ENCODE measurements at places on chromosomes 7 and 10. TPM values are rescaled to one million over a fixed set of nuclear protein-coding genes. Genes with fewer than 3 reads are reported as not detected.

- no peak for DNase-seq
- H3K27ac ChIP-seq, result no peak overlapping the region
- no peaks in the 10 kb centered on the region for H3K4me1 ChIP-seq
Observed at GRCh38 chr10:104197364-104197763, 34.8 kb downstream of the CFAP43 start.

- no peak overlapping the region for H3K27ac ChIP-seq
- H3K4me1 ChIP-seq, result peaks cover 22% of the 10 kb centered on the region
- no peaks in the 10 kb centered on the region for H3K36me3 ChIP-seq
- H3K4me3 ChIP-seq, result no peak overlapping the region
- peaks cover 31% of the 10 kb centered on the region for H3K27me3 ChIP-seq
- DNase-seq, result no peak
Observed at GRCh38 chr7:70591643-70592042, 540.3 kb upstream of the GALNT17 start.

DNA sequence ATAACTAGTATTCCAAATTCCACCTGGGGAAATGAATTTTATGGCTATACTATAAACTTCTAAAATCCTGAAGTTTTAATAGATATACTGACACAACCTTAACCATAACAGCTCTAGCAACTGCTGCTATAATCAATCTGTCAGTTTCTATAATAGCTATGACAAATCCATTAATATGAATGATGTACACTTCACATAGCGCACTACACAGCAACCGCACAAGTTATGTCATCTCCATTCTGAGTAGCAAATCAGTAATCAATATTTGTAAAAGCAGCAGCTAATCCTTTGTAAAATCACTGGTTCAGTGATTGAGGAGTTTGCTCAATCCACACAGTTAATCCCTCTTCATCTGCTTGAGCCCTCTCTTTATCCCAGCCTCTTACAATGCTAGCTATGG is 105.3 kb downstream of the SKAP2 start:
- H3K4me1 ChIP-seq, result peaks cover 10% of the 10 kb centered on the region
- H3K27me3 ChIP-seq, result no peaks in the 10 kb centered on the region

- no peaks in the 10 kb centered on the region for H3K27me3 ChIP-seq
- DNase-seq, result no peak
- H3K36me3 ChIP-seq, result peaks cover 24% of the 10 kb centered on the region
Observed at GRCh38 chr7:38232502-38233366, 40.7 kb downstream of the TARP start.

- H3K27me3 ChIP-seq, result no peaks in the 10 kb centered on the region
- no peak overlapping the region for H3K27ac ChIP-seq
- H3K36me3 ChIP-seq, result no peaks in the 10 kb centered on the region
- peaks cover 14% of the 10 kb centered on the region for H3K4me1 ChIP-seq
- no peak for DNase-seq
Observed at GRCh38 chr10:12322583-12323131, 26.7 kb upstream of the CAMK1D start.

DNA sequence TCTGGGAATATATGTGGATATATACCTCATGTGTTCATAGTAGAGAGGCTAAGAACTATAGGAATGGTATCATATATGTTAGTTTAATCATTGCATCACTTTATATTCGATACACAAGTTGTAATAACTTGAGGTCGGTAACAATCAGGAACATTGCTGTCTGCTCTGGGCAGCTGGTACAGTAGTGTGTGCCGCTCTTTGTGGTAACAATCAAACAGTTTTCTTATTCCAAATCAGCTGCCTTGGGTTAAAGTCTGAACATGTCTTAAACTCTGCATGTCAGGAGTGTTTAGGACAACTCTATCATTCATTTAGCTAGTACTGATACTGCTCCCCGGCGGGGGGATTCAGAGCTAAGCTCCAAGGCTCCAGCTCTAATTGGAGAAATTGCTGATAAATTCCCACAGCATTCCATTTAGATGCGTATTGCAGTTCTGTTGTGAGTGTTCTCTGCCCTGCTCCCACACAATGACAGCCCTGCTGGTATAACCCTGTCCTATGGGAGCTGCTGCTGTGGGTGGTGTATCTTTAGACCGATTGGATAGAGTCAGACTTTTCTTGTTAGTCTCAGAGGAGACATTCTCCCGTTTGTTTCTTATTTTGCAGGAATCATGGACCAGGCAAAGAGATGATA is 707.5 kb upstream of the FZD8 start:
- peak; percentile 28 for DNase-seq
- peak overlapping the region; percentile 15 for H3K4me3 ChIP-seq
- peaks cover 28% of the 10 kb centered on the region for H3K4me1 ChIP-seq
- no peaks in the 10 kb centered on the region for H3K36me3 ChIP-seq
- H3K27me3 ChIP-seq, result no peaks in the 10 kb centered on the region

GRCh38 chr10:105017691-105018090 is 376.6 kb downstream of the SORCS3 start:
- no peak overlapping the region for H3K27ac ChIP-seq
- H3K27me3 ChIP-seq, result no peaks in the 10 kb centered on the region
- H3K36me3 ChIP-seq, result no peaks in the 10 kb centered on the region
- H3K4me1 ChIP-seq, result no peaks in the 10 kb centered on the region
- no peak for DNase-seq

GRCh38 chr10:80324891-80325364 is 31.6 kb downstream of the DYDC1 start:
- no peak for DNase-seq
- H3K27me3 ChIP-seq, result peaks cover 8% of the 10 kb centered on the region
- H3K4me3 ChIP-seq, result no peak overlapping the region
- H3K27ac ChIP-seq, result no peak overlapping the region

DNA sequence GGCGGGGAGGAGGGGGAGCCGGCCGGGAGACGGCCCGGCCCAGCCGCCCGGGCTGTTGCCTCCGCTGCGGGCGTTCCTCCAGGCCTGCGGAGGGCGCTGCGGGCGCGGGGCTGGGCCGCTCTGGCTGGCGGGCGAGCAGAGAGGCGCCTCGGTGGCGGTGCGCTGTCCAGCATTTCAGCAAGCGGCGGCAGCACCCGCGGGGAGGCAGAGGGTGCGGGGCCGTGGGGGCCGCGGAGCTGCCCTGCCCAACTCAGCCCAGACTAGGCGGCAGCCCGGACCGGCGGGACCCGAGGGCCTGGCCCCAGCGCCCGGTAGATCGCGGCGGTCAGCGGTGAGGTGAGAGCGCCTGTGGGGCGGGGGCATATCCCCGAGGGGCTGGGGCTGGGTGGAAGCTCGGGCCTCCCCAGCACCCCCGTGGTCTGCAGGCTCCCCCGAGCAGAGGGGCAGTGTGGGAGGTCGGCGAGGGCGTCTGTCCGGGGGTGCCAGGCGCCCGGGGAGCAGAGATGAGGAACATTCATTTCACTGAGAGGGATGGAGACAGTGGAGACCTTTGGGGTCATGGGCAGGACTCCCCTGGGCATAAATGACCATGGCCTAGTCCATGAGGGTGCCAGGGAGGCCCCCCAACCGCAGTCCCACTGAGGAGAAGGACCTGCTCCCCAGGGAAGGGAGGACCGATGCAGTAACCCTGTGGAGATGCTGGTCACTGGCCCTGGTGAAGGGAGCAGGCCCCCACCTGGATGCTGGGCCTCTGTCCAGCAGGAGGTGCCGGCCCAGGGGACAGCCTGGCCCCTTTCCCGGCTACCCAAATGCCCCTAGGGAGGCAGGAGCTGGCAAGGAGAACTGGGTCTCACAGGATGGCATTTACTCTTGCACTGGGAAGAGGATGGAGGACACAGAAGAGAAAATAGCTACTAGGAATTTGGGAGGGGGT is at the start of gene SRRM3:
TSS of gene SRRM3 (plus strand) at position 165 of the 934 bp plus-strand sequence. CDS start 33,171 bp downstream, outside the sequence.
- H3K36me3 ChIP-seq, result no peaks in the 10 kb centered on the region
- H3K4me3 ChIP-seq, result peak within 1 kb of the TSS; percentile 42
- H3K27ac ChIP-seq, result no peak within 1 kb of the TSS
- H3K27me3 ChIP-seq, result peaks cover 25% of the 10 kb centered on the region
- peaks cover 2% of the 10 kb centered on the region for H3K4me1 ChIP-seq
- peak; percentile 89 for DNase-seq

GRCh38 chr7:77200542-77200941 is 923 bp upstream of the FGL2 start:
- H3K4me1 ChIP-seq, result peaks cover 10% of the 10 kb centered on the region
- DNase-seq, result no peak
- no peak overlapping the region for H3K4me3 ChIP-seq
- no peaks in the 10 kb centered on the region for H3K36me3 ChIP-seq
- no peak overlapping the region for H3K27ac ChIP-seq
- H3K27me3 ChIP-seq, result peaks cover 21% of the 10 kb centered on the region

- peak overlapping the region; percentile 25 for H3K27ac ChIP-seq
- H3K4me3 ChIP-seq, result no peak overlapping the region
- no peaks in the 10 kb centered on the region for H3K36me3 ChIP-seq
- H3K4me1 ChIP-seq, result peaks cover 16% of the 10 kb centered on the region
Observed at GRCh38 chr10:125232841-125233240, 72.5 kb upstream of the CTBP2 start.

DNA sequence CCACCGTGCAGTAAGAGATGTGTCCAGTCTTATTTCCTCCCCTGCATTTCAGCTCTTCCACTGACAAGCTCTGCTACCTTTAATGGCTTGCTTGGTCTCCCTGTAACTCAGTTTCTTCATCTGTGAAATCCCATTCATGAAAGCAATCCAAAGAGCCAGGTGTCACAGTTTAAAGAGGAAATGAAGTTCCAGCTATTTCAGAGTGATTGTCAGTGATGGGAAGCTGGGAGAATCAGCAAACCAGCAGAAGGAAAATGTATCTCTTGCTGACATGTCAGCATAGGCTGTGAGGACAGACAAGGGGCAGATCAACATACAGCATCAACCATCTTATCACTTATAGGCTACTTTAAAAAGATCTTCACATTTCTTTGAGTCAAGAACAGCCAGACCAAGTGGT is 445.3 kb downstream of the ADRA2A start:
- no peak overlapping the region for H3K4me3 ChIP-seq
- no peaks in the 10 kb centered on the region for H3K36me3 ChIP-seq

GRCh38 chr7:151930695-151931094 is 25.6 kb upstream of the GALNTL5 start:
- H3K4me1 ChIP-seq, result no peaks in the 10 kb centered on the region
- DNase-seq, result no peak
- H3K27me3 ChIP-seq, result peaks cover 30% of the 10 kb centered on the region
- H3K36me3 ChIP-seq, result no peaks in the 10 kb centered on the region

PIK3CG gene
- 0.09 TPM for total RNA-seq
